AG04449 (cell line): ENCODE measurements at places on chromosomes 1 and 21.
A peak's percentile ranks its signal among the peaks of the same experiment; 100 is the strongest.

GRCh38 chr1:213051127-213051880, at the start of gene RPS6KC1:
Gene RPS6KC1, plus strand, starts transcription at chr1:213051241. Its CDS starts 164 bp downstream, at chr1:213051405.
- DNase-seq = no peak

DNA sequence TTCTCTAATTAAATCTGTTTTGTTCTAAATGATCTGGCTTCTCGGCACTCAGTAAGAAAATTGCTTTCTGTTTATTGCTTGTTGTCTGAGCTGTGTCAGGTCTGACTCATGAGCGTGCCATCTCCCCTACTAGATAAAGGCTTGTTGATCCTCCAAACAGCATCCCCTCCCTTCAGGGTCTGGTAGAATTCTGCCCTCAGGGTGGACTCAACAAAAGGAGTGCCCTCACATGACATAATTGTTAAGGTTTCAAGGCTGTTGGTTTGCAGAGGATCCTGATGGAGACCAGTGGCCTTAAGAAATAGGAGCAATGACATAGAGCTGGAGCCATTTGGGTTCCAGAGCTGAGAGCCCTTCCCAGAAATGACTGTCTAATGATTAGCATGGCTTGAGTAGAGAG, 36.0 kb upstream of the ATP2B4 start:
- DNase-seq = no peak

- peak; percentile 28 for DNase-seq
These were observed 6.3 kb upstream of the PHTF1 start for GRCh38 chr1:113765306-113766230.

DNA sequence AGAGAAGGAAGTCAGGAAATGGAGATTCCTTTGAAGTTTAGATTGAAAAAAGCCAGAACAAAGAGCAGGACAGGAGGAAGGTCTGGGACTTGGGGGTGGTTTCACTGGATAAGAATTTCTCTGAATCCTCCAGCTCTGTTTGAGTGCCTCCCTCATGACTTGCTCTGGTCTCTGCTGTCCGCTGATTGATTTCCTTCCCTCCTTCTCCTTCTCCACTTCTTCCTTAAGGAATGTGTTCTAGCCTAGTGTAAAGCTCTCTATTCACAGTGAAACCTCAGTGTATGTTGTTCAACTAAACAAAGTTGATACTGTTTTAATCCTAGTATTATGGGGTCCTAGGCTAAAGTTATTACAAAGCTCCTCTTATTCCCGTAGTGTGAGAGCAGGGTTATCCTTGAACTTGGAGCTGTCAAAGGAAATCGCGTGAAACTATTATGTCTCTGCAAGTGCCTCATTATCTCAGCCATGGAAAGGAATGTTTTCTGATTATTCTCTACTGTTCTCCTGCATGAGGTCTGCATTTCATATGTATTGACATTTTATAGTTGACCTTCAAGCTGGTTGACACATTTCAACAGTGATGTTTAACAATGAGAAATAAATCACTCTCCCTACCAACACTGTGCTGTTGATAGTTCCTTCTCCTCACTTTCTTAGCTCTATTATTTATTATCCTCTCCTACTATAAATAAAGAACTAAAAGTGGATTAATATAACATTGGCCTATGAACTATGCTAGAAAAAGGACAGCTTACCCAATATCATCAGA, 82.7 kb upstream of the KCTD3 start:
- DNase-seq = no peak

GRCh38 chr1:203208181-203208580, 21.3 kb downstream of the CHIT1 start:
- DNase-seq = no peak

GRCh38 chr1:185500001-185500626, 183.1 kb upstream of the IVNS1ABP start:
- peak; percentile 82 for DNase-seq

GRCh38 chr1:167465018-167465417, 53.3 kb downstream of the CD247 start:
- no peak for DNase-seq

- no peak for DNase-seq
These were observed 218.2 kb downstream of the TNR start for GRCh38 chr1:175525222-175525621.

DNA sequence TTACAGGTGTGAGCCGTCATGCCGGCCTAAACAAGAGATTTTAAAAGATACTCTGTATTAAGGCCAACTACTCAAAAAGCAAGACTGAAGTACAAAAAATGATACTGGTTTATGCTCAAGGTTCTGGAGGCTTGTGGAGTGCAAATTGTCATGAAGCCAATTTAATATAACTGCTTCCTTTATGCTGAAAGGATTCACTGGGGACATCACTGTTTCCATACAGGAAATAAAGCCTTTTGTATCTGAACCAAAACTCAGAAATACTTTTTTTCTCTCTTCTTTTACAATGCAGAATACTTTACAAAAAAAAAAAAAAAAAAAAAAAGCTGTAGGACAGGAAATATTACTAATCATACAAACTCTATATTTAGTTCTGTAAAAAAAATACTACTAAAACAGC, 55.5 kb upstream of the CNN3 start:
- DNase-seq = no peak

- DNase-seq = no peak
These were observed 8.2 kb downstream of the CTPS1 start for GRCh38 chr1:40987439-40988276.

DNA sequence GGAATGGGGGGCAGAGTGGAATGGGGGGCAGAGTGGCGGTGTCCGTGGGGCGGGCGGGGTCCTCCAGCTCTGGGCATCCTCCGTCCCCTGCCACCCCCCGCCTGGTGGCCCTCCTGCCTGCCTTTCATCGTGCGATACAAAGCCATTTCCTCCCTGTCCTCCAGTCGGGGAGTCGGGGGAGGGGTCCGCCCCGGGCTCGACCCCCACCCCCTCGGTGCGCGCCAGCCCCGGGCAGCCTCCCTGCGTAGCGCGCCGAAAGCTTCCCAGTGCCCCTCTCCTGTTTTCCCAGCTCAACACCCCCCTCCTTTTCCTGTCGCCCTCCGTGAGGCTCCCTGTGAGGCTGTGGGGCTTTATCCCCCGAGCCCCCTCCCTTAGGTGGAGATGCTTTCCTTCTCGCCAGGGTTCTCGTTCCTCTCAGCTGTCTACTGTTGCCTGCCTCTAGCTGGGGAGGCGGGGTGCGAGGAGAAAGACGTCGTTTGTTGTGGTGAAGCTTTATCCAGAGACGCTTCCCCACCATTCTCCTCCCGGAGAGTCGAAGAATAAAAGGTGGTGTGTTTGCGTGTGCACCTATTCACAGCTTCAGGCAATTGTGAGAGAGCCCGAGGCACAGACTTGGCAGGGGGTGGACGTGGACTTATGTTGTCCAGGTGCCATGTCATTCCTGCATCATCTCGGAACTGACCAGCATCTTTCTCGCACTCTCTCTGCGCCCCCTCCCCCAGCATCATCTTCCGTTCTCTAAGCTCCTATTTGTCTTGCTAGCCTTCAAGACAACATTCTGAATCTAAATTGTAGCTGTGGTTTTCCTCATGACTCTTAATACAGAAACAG, 848 bp downstream of the DNM3 start:
- no peak for DNase-seq

GRCh38 chr1:197909384-197909783, 7.0 kb downstream of the C1orf53 start:
- DNase-seq = no peak

- DNase-seq = no peak
These were observed 54.9 kb upstream of the CRB1 start for GRCh38 chr1:197213193-197213592.
